ENCODE measurements at places on chromosomes 1 and 21.

DNA sequence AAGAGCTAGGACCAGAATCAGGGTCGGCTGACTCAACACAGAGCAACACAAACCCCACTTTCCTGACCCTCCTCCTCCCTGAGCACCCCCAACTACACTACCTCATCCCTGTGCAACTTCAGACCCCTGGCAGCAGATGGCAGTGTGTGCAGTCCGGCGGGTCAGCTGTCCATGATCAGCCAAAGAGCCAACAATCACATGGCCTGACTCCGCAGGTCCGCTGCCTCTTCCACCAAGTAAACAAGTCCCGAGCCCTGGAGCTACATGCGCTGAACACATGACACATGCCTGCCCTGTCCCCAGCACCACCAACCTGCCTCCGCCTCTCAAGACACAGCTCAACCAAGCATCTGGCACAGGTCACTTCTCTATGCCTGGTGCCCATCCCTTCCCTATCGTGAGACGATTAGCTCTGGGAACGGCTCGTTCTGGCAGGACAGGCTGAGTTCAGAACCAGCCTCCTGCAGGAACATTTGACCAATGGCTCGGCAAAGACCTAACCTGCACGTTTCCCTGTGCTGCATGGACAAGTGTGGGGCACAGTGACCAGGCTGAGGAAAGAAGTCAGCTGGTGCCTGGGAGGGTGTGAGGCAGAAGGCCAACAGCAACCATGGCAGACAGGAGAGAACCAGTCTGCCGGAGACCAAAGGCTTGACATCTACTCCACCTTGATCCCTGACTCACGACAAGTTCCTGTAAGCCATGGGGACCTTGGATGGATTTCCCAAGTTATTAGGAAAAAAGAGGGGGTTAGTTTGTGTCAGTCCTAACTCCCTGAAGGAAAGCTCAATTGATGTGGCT lies 60.3 kb downstream of the CD46 start:
- DNase-seq, result no peak

DNA sequence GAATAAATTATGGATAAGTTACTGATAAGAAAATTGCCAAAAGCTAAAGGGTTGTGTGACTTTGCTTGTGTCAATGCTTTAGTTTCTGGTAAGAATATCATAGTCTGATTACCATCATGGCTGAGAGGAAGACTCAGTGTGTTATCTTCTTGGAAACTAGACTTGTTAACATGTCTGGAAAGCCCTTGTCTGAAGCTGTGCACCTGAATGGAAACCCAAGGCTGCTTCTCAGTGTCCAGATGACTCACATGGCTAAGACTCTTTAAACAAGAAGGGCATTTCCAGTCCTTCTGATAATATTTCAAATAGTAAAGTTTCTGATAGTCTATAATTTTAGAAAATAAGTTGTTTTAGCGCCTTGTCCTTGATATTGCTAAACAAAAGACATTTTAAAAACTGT lies 1092.7 kb downstream of the PLA2G4A start:
- DNase-seq, result no peak

- DNase-seq, result no peak
Observed at GRCh38 chr21:41846536-41846935, 32.6 kb downstream of the PRDM15 start.

GRCh38 chr1:21937372-21938121 lies 437 bp upstream of the HSPG2 start:
- peak; percentile 73 for DNase-seq

- no peak for DNase-seq
Observed at GRCh38 chr1:3393024-3393986, 61.2 kb upstream of the ARHGEF16 start.

Data from GM12892 (cell line).